ENCODE measurements at places on chromosomes 7 and 10. TPM values are rescaled to one million over a fixed set of nuclear protein-coding genes. Genes with fewer than 3 reads are reported as not detected.

GRCh38 chr10:48606530-48607355, 1.9 kb upstream of the ARHGAP22 start:
- no peaks in the 10 kb centered on the region for H3K36me3 ChIP-seq
- peaks cover 51% of the 10 kb centered on the region for H3K27me3 ChIP-seq
- no peaks in the 10 kb centered on the region for H3K4me1 ChIP-seq
- H3K4me3 ChIP-seq: no peak overlapping the region
- no peak overlapping the region for H3K27ac ChIP-seq
- peak; percentile 27 for DNase-seq

- H3K27me3 ChIP-seq: no peaks in the 10 kb centered on the region
- DNase-seq: no peak
- peaks cover 47% of the 10 kb centered on the region for H3K4me1 ChIP-seq
- peaks cover 24% of the 10 kb centered on the region for H3K36me3 ChIP-seq
Observed at GRCh38 chr7:47557694-47558670, 23.9 kb downstream of the TNS3 start.

DNA sequence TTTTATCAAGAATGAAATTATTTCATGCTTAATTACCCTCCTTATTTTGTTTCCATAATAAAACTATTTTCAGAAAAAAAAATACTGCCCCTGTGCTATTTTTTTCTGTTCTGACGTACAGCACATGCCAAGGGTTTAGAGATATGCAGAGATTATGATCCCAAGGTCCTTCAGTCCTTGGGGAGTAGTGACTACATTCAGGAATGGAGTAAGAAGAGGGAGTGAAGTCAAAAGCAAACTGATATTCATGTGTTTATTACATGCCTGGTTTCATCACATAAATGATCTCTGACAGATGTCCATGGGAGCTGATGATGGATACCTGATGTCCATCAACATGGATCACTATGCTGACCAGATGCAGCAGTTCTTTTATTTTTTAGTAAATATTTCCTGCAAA, 17.2 kb downstream of the AKAP9 start:
- H3K4me3 ChIP-seq: no peak overlapping the region
- no peaks in the 10 kb centered on the region for H3K27me3 ChIP-seq
- H3K36me3 ChIP-seq: peaks cover 19% of the 10 kb centered on the region
- H3K4me1 ChIP-seq: peaks cover 4% of the 10 kb centered on the region
- no peak overlapping the region for H3K27ac ChIP-seq

PSD gene
- 7.8 TPM for total RNA-seq

- no peaks in the 10 kb centered on the region for H3K36me3 ChIP-seq
- H3K4me3 ChIP-seq: no peak overlapping the region
- no peak for DNase-seq
- peaks cover 29% of the 10 kb centered on the region for H3K4me1 ChIP-seq
- H3K27ac ChIP-seq: peak overlapping the region; percentile 41
- no peaks in the 10 kb centered on the region for H3K27me3 ChIP-seq
Observed at GRCh38 chr10:79021948-79022499, 46.7 kb upstream of the ZMIZ1 start.

GRCh38 chr7:155206318-155207020, 91.2 kb upstream of the INSIG1 start:
- no peaks in the 10 kb centered on the region for H3K27me3 ChIP-seq
- H3K36me3 ChIP-seq: no peaks in the 10 kb centered on the region
- peaks cover 15% of the 10 kb centered on the region for H3K4me1 ChIP-seq
- H3K27ac ChIP-seq: peak overlapping the region; percentile 29

GRCh38 chr7:265192-265997, 24.6 kb upstream of the FOXL3 start:
- no peaks in the 10 kb centered on the region for H3K4me1 ChIP-seq
- H3K36me3 ChIP-seq: no peaks in the 10 kb centered on the region
- DNase-seq: no peak
- no peak overlapping the region for H3K27ac ChIP-seq
- H3K27me3 ChIP-seq: peaks cover 9% of the 10 kb centered on the region

TMEM213 gene
- not detected for total RNA-seq

DNA sequence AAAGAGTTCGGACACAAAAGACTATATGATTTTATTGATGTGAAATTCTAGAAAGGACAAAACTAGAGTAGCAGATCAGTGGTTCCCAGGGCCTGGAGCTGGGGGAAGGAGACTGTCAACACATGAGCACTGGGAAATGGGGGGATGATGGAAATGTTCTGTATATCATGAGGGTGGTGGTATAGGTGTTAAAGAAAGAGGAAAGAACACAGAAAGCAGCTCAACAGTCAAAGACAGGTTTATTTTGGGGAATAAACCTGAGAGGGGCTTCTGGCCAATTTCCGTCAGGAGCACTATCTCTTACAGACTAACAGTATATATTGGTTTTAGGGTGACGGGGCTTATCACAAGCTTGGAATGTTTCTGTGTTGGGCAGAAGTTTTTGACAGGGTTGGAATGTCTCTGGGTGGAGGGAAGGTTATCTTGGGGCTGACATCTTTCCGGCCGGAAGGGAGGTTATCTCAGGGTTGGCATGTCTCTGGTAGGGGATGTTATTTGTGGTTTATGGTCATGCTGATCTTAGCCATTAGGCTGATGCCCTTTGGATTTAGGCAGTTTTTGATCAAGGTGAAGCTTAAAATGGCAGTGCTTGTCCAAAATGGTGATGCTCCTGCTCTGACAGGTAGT, 254.6 kb upstream of the NRP1 start:
- no peak overlapping the region for H3K4me3 ChIP-seq
- H3K4me1 ChIP-seq: peaks cover 5% of the 10 kb centered on the region
- H3K36me3 ChIP-seq: no peaks in the 10 kb centered on the region
- no peaks in the 10 kb centered on the region for H3K27me3 ChIP-seq

DNA sequence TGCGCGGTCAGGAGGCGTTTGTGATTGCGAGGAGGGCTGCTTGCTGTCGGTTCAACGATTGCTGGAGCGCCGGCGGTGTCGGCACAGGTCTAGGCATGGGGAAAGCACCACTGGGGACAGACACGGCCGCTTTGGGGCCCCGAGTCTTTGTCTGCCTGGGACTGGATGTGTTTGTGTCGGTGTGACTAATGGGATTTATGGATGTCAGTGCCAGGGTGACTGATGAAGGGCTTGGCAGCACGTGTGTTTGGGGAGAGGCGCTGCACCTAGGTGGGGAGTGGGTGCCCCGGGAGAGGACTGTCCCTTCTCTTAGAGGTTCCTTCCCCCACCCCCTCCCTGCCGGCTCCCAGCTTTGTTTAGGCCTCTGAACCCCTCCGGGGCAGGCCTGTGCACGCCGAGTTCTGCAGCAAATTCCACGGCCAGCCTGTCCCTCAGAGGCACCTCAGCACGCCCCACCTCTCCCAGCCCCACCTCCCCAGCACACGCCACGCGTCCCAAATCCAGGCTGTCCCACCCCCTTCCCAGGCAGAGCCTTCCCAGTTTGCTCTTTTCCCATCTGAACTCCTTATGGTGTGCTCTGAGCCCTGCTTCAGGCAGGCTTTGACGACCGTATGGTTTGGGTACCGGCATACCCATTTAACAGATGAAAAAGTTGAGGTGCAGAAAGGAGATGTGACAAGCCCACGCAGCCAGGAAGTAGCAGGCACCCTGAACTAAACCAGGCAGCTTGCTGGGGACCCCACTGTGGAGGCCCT, 6.4 kb upstream of the TNRC18 start:
- H3K27me3 ChIP-seq: peaks cover 9% of the 10 kb centered on the region
- peaks cover 26% of the 10 kb centered on the region for H3K4me1 ChIP-seq
- no peak for DNase-seq
- H3K36me3 ChIP-seq: peaks cover 19% of the 10 kb centered on the region
- peak overlapping the region; percentile 91 for H3K4me3 ChIP-seq

Data from type B pancreatic cell (in vitro differentiated cells).